GF-D8 (cell line): ENCODE measurements at places on chromosomes 1 and 21.

GRCh38 chr1:54464477-54465146 lies 58.4 kb upstream of the SSBP3 start:
- DNase-seq = peak; percentile 69

- DNase-seq = no peak
Measured at GRCh38 chr1:187417520-187417919, 588.8 kb downstream of the PLA2G4A start.

DNA sequence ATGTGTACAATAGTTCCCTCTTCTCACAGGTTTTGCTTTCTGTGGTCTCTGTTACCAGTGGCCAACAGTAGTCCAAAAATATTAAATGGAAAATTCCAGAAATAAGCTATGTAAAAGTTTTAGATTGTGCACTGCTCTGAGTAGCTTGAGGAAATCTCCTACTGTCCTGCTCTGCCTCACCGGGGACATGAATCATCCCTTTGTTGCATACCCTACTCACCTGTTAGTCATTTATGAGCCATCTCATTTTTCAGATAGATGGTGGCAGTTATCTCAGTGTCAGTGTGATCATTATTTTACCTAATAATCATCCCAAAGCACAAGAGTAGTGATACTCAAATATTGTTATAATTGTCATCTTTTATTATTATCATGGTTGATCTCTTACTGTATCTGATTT lies 688.1 kb downstream of the PLA2G4A start:
- no peak for DNase-seq

DNA sequence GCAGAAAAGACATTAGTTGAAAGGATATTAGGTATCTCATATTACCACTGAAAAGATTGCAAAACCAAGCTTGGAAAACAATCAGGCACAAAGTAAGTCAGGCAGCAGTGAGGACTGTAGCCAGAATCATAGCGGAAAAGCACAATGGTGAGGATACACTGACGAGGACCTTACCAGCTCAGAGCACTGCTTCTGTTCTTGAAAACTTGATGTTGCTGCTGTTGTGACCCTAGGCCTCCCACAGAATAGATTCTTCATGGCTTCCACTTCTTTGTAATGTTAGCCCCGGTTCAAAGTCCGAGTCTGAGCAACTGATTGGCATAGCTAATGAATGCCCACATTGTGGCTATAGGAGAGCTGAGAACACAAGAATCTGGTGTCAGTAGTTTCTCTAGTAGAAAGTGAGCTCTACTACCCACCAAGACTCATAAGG lies 45.2 kb upstream of the LRRC8C start:
- DNase-seq = no peak

DNA sequence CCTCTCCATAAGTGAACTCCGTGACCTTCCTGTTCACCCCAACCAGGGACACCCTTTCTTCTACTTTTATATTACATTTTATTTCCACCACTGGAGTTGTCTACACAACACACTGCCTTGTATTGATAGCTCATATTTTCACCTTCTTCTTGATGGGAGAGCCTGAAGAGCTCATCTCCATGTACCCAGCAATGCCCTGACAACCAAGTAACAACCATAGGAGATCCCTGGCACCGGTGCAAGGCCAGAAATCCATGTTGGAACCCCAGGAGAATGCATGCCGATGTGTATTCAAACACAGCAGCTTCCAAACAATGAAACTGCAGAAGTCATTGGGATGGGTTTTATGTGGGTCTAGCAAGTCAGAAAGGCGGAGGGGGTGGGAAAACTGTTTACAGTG lies 15.5 kb downstream of the TENT5C start:
- DNase-seq = no peak

DNA sequence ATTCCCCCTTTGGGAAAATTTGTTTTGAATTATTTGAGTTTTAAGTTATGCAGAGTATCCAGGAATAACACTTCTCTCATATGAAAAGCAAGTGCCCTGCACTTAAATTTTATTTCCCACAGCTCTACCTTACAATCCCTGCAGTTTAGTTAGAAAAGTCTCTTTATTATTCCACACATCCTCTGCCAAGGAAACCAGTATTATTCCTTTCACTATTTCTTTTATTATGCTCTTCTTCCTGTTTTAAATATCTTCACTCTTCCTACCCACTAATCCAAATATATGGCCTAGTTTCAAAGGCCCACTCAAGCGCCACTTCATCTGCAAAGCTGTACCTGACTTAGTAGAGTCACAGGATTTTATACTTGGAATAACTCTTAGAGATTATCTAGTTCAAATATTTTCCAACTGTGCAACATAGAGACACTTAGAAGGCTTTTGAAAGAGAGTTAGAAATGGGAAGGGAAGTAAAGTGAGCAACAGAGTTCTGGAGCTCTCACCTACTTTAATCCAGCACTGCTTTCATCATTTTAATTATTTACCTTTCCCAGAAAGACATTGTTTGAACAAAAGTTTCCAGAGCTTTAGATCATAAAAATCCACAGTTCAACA lies 97.2 kb upstream of the LYPLAL1 start:
- DNase-seq = no peak

- DNase-seq = no peak
Measured at GRCh38 chr1:18230840-18231239, 123.2 kb downstream of the IGSF21 start.

DNA sequence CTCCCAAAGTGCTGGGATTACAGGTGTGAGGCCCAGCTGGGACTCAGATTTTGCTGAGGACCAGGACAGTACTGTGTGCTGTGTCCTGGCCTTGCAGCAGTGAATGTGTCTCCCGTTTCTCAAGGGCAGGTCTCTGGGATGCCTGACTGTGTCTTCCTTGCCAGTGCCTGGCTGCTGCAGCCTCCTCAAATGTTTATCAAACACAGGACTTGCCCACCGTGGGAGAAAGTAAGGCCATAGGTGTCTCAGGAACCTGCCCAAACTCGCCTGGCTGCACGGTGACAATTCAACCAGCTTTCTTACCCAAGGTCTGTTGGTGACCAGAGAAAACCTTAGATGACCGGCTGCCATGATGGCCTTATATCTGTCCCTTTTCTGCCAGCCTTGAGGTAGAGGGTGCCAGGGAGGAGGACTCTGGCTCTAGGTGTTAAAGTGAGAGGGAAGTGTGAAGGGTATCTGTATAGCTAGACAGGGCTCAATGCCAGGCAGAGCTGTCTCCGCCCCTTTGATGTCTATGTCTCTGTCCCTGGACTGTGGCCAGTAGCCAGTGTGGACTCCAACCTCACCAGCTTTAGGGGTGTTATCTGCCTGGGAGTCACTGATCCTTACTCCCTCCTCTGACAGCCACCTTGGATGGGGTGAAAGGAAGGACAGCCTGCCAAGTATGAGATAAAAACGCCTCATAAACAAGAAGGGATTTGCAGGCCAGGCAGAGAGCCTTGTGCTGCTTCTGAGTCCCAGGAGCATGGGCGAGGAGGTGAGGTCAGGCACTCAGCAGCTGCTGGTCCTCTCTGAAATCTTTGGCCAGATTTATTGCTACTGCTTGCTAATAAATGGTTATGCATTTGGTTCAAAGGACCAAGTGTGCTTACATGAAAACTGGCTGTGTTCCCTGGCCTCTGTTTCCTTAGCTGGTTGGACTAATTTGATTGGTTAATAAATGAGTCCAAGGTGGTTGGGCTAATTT lies 22.3 kb downstream of the IL6R start:
- no peak for DNase-seq

DNA sequence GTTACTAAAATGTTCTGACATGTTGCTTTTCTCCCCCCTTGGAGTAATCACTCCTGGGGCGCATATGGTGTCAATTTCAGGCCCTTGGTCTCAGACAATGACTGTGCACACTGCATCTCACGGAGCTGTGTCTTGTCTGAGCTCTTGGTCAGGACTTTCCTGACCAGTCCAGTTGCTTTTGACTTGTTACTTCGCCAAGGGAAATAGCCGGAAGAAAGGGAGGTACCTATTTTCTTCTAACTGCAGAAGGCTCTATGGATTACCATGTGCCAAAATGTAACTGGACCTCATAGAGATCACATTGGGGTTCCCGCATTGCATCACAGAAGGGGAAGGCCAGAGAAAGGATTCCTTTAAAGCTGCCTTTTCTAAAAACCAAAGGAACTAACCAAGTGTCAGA lies 68.6 kb downstream of the SPAG17 start:
- no peak for DNase-seq

DNA sequence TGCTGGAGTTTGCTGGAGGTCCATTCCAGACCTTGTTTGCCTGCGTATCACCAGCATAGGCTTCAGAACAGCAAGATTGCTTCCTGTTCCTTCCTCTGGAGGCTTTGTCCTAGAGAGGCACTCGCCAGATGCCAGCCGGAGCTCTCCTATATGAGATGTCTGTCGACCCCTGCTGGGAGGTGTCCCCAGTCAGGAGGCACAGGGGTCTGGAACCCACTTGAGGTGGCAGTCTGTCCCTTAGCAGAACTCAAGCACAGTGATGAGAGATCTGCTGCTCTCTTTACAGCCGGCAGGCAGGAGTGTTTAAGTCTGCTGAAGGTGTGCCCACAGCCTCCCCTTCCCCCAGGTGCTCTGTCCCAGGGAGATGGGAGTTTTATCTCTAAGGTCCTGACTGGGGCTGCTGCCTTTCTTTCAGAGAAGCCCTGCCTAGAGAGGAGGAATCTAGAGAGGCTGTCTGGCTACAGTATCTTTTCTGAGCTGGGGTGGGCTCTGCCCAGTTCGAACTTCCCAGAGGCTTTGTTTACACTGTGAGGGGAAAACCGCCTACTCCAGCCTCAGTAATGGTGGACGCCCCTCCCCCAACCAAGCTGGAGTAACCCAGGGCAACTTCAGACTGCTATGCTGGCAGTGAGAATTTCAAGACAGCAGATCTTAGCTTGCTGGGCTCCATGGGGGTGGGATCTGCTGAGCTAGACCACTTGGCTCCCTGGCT lies 205.0 kb downstream of the GPR52 start:
- DNase-seq = no peak

DNA sequence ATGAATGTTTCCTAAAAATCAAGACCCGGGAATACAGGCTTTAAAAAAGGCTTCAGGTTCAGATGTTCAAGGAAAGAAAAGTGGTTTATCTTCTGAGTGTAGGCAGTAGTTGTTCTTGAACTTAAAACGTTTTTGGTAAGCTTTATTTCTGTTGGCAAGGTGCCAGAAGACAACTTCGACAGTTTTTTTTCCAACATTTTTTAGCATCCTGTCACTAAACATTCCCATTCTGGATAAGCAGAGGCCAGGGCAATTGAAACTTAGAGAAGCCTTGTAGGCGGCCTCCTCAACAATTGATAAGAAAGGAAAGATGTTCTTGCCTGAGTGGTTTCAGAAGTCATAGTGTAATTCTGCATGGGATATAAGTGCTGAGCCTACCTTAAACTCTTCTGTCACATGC lies 66.7 kb downstream of the PATJ start:
- DNase-seq = no peak

DNA sequence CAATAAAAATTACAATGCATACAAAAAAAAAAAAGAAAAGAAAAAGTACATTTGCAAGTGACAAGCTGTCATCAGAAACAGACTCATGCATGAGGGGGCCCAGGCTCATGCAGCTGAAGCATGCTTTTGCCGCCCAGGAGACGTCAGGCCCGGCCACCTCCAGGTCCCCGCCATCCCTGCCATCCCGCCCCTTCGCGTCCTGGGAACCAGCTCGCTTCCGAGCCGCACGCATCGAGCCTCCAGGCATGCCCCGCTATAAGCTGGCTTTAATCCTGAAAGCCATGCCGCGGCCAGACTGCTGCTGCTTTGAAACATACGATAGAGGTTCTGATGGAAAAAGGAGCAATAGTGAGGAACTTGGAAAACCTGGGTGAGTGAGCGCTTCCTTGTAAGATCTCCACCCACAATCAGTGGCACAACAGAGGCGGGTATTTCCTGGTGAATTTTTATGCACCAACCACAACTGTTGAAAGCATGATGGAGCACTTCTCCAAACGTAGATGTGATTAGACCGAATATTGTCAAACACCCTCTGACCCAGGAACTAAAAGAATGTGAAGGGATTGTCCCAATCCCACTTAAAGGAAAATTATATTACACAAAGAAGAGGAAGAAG lies 113.7 kb downstream of the FAF1 start:
- no peak for DNase-seq

DNA sequence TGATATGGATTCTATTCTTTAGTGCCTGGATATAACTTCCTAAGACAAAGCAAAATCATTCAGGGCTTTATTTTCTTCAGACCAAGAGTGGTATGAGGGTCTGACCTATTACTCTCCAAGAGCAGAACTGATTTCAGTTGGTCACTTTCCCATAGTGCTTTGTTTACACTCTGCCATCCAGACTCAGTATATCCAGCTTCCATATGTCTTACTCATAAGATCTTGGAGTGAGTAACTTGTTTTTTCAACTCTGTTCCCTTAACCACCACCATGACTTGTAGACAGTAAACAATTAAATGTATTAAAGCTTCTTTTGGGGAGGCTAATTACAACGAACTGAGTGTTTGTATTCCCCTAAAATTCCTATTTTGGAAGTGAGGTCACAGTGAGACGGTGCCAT lies 83.4 kb downstream of the USP24 start:
- DNase-seq = no peak

DNA sequence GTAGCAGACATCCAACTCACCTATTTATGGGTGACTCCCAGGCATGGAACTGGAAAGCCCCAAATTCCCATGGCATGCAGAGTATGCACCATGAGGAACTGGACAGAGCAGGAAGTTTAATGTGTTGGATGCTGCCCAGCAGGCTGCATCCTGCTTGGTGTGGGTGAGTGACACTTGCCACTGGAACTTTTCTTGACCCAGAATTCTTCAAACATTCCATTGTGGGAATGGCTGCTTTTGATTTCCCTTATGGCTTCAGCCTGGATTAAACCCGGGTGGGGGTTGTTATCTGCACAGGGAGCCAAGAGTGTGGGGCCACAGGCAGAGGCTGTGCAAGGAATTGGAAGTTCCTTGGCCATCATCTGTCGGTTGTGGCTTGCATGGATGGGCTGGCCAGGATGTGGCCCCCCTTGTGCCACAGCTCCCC lies 26.9 kb upstream of the BACE2 start:
- DNase-seq = no peak

DNA sequence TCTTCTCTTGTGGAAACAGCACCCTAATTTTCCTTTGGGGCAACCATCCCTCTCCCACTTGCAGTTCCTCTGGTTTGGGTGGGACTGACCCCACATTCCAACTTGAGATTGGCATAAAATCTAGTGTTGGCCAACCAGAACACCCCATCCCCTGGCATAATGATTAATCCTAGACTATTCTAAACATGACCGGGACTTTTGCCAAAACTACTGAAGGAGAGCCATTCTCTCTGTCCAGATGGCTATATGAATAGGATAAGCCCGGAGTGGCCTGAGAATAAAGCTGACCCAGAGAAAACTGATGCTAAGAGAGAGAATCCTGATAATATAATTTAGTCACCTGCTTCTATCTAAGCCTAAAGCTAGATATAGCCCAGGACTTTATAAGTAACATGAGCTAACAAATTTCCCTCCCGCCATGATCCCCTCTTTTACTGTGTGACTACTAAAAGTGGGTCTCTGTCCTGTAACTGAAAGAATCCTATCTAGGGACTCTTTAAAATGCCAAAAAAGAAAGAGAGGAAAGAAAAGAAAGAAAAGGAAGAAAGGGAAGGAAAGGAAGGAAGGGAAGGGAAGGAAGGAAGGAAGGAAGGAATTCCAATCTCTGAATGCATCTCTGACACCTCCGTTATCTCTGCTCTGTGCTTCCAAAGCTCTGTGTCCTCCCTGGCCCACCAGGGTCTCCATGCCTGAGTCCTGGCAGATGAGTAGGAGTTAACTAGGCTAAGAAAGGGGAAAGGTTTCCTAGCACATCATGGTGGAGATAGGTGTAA lies 28.0 kb upstream of the NRDC start:
- DNase-seq = no peak

GRCh38 chr1:153540394-153541361 lies at the start of gene S100A5:
Gene S100A5, minus strand, starts transcription at chr1:153540934. Its CDS starts 743 bp downstream, at chr1:153540191.
- peak; percentile 21 for DNase-seq
